GM12864 (cell line): ENCODE measurements at places on chromosomes 1 and 21.

DNA sequence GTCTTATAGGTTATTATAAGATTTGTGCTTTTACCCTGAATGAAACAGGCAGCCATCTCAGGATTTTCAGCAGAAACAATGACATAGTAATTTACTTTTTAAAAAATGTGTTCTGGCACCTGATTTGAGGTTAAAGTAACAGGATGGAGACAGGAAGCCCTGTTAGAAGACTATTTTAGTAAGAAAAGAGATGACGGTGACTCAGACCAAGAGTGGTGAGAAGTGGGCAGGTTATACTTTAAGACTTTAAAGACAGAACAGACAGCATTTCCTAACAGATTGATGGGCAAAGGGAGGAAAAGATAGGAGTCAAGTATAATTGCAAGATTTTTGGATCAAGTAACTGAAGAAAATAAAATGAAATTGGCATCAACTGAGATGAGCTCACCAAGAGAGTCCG, 436.8 kb upstream of the NR5A2 start:
- no peak for DNase-seq

DNA sequence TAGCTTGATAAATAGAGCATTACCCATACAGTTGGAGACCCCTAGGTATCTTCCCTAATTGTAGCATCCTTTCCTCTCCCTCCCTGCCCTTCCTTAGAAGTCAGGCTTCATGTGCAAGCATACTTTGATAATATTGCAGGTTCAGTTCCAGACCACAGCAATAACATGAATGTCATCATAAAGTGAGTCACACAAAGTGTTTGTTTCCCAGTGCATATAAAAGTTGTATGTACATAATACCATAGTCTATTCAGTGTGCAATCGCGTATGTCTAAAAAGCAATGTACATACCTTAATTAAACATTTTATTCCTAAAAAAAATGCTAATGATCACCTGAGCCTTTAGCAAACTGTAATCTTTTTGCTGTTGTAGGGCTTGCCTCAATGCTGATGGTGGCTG, 33.4 kb upstream of the KAZN start:
- no peak for DNase-seq

DNA sequence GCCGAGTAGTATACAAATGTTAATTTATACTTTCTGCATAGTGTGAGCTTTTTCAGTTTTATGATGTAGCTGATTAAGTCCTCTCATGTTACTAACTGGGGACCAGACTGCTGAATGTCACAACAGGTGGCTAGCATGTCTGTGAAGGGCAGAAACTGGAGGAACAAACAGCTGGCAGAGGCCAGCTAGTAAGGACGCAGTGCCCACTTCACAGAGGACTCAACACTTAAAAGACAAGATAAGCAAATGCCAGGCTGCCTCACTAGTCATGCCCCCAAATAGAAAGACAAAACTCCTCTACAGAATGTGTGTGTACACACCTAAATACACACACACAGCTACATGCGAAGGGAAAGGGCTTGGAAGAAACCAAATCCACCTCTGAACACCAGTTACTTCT, 73.8 kb upstream of the ZNF678 start:
- DNase-seq = no peak

GRCh38 chr1:227357171-227357926, 39.1 kb upstream of the CDC42BPA start:
- no peak for DNase-seq

DNA sequence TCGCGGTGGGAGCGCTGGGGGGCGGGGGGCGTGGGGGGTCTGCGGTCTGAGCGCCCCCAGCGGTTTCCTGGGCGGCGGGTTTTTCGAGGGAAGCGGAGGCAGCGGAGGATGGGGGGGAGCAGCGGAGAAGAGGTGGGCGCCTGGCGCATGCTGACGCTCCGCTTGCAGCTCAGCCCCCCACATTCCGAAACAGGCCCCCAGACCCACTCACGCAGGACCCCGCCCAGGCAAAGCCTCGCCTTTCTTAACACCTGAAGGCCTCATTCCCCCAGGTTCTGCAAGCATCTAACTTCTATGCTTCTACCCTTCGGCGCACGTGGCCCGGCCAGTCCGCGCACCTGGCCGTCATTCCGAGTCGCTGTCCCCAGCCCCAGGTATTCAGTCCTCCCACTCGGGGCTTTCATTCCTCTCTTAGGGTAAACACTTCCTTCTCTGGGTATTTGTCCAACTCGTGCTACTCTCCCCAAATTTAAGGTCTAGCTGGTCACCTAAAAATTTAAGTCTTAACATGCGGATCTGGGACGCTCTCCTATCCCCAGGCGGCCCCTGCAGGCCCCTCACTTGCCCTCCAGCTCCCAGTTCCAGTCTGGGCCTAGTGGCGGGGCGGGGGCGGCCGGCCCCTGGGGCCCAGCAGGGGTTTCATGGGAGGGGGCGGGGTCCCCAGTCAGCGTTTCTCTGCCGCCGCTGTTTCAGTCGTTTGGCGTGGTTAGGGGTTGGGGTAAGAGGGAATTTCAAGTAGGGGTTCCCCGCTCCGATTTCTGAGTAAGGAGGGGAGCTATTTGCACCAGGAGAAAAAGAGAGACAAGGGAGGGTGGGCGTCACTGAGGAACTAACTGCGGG, 2.8 kb upstream of the ZBTB7B start:
- no peak for DNase-seq

DNA sequence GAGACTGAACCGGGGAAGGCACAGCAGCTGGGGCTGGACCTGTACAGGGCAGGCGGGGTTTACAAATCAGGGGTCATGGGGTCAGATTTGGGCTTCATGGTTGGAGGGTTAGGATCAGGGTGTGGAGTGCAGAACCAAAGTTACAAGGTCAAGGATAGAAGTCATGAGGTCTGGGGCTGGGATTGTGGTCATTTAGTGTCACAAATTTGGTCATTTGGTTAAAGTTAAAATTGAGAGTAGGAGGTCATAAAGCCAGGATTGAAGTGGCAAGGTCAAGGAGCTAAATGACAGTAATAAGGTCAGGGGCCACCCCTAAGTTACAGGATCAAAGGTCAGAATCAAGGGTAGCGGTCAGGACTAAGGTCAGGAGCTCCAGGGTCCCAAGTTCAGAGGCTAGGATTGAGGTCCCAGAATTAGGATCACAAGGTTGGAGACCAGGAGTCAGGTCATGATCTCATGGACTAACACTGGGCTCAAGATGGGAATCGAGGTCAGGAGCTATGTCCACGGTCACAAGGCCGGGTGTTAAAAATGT, 20.4 kb downstream of the SERINC2 start:
- no peak for DNase-seq

DNA sequence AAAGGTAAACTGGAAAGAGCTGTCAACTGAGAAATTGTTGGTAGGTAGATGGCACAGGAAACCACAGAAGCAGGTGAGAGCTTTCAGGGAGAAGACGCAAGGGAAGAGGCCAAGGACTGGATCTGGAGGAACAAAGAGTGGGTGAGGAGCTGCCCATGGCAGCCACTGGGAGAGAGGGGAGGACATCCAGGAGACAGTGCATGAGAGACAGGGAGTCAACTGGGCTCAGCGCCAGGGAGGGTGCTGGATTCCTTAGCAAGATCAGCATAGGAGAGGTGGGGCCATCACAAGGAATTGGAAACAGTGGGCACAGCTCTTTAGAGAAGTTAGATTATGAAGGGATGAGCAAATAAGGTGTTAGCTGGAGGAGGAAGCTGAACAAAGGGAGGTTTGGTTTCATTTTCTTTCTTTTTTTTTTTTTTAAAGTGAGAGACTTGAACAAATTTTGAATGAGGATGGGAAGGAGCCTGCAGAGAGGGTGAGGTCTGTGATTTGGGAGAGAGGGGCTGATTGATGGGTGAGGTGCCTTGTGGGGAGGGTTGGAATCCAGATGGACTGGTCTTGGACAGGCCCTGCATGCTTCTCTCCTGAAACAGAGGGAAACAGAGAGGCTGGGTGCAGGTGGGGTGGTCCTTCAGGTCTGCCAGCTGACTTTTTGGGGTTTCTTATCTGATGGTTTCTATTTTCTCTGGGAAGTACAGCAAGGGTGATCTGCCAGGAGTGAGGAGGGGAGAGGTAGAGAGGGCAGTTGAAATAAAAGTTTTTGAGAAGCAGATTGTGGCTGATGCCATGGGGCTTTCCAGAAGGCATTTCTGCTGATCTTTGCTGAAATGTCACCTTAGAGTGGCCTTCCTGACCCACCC, 5.4 kb downstream of the CYP4B1 start:
- DNase-seq = no peak

- peak; percentile 85 for DNase-seq
Measured at GRCh38 chr1:42931911-42932422, 26.7 kb downstream of the SLC2A1 start.

DNA sequence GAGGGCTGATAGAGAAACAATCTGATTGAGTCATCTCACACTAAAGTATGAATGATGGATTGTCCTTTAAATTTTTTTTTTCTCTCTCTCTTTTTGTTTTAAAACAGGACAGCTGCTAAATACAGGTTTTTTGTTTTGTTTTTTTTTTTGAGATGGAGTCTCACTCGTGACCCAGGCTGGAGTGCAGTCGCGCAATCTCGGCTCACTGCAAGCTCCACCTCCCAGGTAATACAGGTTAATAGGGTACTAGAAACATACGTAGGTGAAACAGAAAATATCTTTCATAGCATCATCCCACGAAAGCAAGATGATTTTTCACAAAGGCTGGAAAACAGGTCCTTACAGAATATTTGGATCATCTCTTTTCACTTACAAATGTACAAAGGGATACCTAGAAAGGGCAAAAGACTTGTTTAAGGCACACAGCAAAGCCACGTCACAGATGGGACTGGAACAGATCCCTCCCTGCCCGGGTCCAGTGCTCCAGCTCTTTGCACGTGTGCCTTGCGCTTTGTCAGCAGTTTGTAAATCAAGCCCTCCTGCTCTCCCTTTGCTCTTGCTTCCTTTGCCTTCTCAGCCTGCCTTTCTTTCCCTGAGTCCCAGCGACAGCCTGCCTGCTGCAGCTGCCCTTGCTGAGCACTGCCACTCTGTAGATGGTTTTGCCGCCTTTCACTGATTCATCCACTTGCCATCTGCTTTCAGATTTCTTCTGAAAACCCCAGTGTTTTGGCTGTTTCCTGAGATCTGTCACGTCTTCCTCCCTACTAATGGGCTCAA, 171.3 kb upstream of the BEND5 start:
- DNase-seq = no peak

DNA sequence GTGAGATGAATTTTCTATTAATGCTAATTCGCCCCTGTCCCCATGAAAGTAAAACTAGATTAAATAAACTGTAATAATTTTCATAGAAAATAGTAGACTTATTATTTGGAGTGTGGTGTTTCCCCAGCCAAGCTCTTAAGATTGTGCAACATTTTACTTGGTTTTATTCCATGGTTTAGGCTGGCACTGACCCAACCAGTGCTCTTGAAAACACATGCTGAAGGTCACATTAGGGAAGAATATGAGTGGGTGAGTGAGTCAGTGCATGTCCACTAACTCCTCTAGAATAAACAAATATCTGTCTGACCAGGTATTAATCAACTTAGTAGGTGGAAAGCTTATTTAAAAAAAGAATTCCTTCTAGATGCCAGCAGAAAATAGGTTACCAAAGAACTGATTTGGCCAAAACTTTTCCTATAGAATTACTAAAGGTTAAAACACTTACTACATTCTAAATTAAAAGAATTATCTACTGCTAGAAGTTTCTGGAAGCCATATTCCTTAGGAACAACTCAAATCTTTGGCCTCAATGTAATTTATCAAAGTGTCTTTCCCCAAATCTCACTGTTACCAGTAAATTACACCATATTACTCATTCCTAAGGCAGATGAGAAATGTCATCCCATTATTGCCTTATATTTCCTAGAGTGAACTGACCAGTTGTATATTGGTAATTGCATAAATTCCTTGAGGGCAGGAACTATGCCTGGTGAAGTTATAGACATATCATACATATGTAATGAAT, 89.7 kb upstream of the RGS1 start:
- no peak for DNase-seq

DNA sequence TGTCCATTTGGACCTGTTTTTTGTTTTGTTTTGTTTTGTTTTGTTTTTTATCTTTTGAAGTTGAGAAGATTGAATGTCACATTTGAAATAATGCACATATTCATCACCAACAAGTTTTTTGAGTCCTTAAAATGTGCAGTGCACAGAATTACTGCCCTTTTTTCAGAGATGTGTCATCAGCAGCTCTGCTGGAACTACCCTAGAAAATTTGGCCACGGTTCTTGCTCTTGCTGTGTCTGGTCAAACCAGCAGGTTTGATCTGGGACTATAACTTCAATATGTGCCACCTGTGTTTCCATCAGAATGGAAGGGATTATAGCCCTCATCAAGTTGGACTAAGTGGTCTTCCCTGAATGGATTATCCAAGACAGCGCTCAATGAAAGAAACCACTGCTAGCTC, 24.1 kb upstream of the CNN3 start:
- DNase-seq = no peak

- DNase-seq = no peak
Measured at GRCh38 chr1:110210604-110211495, 736 bp downstream of the KCNC4 start.

DNA sequence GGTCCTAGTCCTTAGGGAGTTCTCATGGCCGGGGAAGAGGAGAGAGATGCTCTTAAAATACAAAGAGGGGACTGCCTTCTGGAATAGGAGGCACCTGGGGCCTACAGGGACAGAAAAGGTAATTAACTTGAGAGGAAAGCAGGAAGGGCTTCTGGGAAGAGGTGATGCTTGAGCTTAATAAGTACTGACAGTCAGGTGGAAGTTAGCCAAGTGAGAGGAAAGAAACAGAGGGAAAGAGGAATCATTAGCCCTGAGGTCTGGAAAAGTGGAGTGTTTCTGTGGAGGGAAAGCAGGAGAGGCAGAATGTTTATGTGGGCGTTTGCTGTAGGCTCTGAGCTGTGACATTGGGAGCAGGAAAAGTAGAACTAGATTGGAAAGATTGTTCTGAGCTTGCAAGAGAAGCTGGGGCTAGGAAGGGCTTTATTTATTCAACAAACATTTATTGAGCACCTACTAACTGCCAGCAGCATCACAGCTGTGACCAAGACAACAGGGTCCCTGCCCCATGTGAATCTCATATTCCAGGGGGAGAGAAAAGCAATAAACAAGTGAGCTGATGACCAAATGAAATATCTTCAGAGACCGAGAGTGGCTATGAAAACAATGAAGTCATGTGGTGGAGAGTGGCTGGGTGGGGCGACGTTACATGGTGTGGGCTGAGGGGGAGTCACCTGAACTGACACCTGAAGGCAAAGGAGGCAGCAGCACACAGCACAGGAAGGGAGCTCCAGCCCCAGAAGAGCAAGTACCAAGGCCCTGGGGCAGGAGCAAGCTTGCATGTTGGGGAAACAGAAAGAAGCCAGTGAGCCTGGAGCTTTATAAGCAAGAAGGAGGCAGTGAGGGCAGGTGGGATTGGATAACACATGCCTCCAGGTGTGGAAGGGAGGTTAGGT, 4.4 kb upstream of the FNDC5 start:
- DNase-seq = no peak

- no peak for DNase-seq
Measured at GRCh38 chr1:151897991-151898431, 11.3 kb downstream of the THEM4 start.

DNA sequence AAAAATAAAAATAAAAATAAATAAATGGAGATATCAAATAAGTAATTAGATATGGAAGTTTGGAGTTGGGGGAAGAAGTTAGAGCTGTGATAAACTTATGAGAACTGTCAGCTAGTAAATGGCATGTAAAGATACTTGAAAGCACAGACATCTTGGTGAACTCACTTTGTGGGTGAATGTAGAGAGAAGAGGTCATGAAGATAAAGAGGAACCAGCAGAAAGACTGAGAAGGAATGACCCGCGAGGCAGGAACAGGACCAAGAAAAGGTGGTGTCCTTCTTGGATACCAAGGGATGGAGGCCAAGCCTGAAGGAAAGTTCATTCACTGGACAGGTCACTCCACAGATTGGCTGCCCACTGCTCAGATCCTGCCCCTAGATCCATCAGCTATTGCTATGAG, 4.7 kb upstream of the CAPZB start:
- DNase-seq = no peak

GRCh38 chr1:64358692-64359091, 111.2 kb upstream of the CACHD1 start:
- DNase-seq = no peak
